Upper lobe of right lung (tissue), 1 donor: ENCODE measurements at places on chromosomes 2 and 18. TPM values are rescaled to one million over a fixed set of nuclear protein-coding genes. Genes with fewer than 3 reads are reported as not detected.

The CD207 gene
- 3.6 TPM for total RNA-seq

The LAMA3 gene
- total RNA-seq, result 139 TPM

The TDRD15 gene
- total RNA-seq, result not detected

The DPP4 gene
- total RNA-seq, result 30.7 TPM

The CFAP221 gene
- total RNA-seq, result 26.3 TPM

The LOXHD1 gene
- 2.7 TPM for total RNA-seq

The NYAP2 gene
- 0.93 TPM for total RNA-seq

The FAM161A gene
- 1.5 TPM for total RNA-seq

The EMILIN1 gene
- total RNA-seq, result 84.6 TPM

The PIEZO2 gene
- 20.4 TPM for total RNA-seq

The LYPD6 gene
- 0.29 TPM for total RNA-seq

The SPATA3 gene
- not detected for total RNA-seq

The SP100 gene
- total RNA-seq, result 156 TPM

The ARHGEF4 gene
- total RNA-seq, result 11.1 TPM

The ACOXL gene
- total RNA-seq, result 47.5 TPM

The SERPINB13 gene
- total RNA-seq, result not detected

The CKAP2L gene
- 0.46 TPM for total RNA-seq

The C2orf42 gene
- 9.6 TPM for total RNA-seq

The SERPINB4 gene
- not detected for total RNA-seq

The DOK6 gene
- 5.9 TPM for total RNA-seq

The DCTN1 gene
- total RNA-seq, result 140 TPM

The CCDC141 gene
- total RNA-seq, result 25.7 TPM
